Daoy (cell line): ENCODE measurements at places on chromosomes 1 and 21. TPM values are rescaled to one million over a fixed set of nuclear protein-coding genes. Genes with fewer than 3 reads are reported as not detected.

DNA sequence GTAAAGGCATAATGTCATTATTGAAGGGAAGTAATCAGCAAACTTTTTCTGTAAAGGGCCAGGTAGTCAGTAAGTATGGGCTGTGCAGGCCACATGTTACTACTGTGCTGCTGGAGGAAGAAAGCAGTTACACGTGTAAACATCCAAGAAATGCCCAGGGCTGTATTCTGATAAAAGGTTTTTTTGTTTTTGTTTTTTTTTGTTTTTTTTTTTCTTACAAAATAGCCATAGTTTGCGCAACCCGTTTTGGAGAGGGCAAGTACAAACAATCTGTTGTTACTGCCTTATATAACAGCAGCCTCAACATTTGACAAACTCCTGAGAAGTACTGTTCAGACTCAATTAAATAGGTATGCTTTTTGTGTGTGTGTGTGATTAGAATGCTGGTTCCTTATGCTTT lies 26.7 kb upstream of the MTMR11 start:
- no peak for DNase-seq

GRCh38 chr1:61253059-61253735 lies 170.8 kb downstream of the NFIA start:
- DNase-seq, result peak; percentile 46

DNA sequence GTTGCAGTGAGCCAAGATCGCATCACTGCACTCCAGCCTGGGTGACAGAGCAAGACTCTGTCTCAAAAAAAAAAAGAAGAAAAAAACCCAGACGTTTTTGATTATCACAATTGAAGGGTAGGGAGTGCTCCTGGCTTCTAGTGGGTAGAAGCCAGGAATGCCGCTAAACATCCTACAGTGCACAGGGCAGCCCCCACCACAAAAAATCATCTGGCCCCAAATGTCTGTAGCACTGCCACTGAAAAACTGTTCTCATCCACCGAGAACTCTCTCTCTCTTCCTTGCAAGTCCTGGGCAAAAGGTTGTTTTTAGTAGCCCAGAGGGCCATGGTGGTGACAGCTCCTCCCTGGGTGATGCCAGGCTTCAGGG lies 35.6 kb upstream of the GPR157 start:
- no peak for DNase-seq

DNA sequence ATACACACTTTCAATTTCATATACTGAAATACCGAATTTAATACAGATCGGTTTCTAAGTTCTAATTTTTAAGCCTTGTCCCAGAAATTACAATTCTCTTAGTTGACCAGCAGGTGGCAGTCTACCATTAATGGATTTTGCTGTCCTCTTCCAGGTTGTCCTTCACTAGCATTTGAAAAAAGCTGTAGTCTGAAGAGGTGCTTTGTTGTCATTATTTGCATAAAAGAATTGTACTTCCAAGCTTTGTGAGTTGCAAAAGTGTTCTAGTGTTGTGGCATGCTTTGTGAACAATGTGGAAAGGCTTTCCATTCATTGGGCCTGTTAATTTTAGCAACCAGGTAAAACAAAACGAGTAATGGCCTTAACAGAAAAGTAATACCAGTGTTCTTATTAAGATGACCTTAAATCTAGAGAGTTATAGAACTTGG lies 193.6 kb downstream of the RPS6KC1 start:
- peak; percentile 35 for DNase-seq

The COA6 gene
- 50.3 and 131 TPM in 2 replicates for total RNA-seq

The PRDM16 gene
- total RNA-seq, result 0.91 and 3.1 TPM in 2 replicates

The HP1BP3 gene
- total RNA-seq, result 143 and 153 TPM in 2 replicates
